Activated CD4-positive, CD25-positive, alpha-beta regulatory T cell treated with anti-CD3 and anti-CD28 coated beads, Interleukin-2, amount 50 U/mL, for 72 hours (primary cell): ENCODE measurements at places on chromosomes 12 and 14.

DNA sequence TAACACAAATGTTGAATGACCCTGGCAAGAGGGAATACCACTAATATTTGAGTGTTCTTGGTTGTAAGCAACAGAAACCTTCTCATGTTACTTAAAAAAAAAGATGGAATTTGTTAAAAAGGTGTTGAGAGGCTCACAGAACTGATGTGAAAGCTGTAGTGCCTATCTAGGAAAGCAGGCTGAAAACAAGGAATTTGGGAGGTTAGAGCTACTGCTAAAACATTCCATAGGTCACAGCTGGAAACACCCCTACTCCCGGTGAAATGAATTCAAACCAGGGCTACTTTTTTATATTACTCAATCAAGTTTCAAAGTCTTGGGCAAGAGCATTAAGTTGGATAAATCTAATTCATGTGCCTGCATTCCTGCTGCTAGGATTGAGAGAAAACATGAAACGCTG, 104.1 kb downstream of the SLC35F4 start:
- DNase-seq: no peak

DNA sequence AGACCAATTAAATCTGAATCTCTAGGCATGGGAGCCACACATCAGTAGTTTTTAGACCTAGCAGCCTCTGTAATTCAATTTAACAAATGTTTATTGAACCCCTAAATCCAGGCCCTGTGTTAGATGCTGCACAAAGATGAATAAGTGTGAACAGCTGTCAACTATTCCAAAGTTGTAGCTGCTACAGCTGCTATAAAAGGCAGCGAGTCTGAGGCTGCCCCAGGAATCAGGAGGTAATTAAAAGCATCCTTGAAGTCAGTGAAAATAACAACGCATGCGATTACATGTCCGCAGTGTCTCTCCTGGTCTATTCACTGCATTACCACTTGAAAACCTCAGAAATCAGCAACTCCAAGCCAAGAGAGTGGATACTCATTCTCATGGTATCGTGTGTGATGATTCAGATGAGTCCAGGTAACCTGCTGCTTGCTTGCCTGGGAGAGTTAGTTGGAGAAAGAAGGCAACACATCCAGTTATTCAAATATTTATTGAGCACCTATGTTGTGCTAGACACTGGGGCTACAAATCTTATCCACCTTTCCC, 34.9 kb upstream of the DDHD1 start:
- DNase-seq: no peak

GRCh38 chr14:58865514-58866281, 227.9 kb downstream of the DACT1 start:
- no peak for DNase-seq

DNA sequence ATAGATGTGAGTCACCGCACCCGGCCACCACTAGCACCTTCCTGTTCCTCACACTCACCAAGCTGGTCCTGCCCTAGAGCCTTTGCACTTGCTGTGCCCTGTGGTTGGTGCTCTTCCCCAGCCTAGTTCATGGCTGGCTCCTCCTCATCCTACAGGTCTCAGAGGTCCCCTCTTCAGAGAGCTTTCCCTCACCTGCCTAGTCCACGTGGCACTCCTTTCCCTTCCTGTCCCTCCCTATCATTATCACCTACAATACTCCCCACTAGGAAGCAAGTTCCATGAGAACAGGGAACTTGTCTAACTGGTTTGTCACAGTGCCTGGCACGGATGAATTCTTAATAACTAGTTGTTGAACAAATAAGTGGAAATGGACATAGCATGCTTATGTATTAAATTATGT, 24.0 kb upstream of the TMED10 start:
- DNase-seq: no peak

DNA sequence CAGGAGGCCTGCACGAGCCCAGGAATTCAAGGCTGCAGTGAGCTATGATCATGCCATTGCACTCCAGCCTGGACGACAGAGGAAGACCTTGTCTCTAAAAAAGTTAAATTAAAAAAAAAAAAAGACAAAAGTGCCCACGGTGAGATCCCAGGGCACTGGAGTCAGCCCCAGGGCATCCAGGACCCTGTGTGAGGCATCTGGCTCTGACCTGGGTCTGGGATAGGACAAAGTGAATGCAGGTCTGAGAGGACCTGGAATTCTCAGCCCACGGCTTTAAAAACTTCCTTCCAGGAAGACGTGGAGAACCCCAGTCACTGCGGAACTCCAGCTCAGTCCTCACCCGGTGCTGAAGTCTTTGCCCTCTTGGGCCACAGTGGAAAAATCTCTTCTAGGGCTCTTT, 33.1 kb downstream of the PHETA1 start:
- DNase-seq: no peak

- DNase-seq: no peak
Measured at GRCh38 chr12:126770188-126770587, 1496.8 kb upstream of the TMEM132C start.

- no peak for DNase-seq
Measured at GRCh38 chr12:19402743-19403431, 36.4 kb upstream of the AEBP2 start.

DNA sequence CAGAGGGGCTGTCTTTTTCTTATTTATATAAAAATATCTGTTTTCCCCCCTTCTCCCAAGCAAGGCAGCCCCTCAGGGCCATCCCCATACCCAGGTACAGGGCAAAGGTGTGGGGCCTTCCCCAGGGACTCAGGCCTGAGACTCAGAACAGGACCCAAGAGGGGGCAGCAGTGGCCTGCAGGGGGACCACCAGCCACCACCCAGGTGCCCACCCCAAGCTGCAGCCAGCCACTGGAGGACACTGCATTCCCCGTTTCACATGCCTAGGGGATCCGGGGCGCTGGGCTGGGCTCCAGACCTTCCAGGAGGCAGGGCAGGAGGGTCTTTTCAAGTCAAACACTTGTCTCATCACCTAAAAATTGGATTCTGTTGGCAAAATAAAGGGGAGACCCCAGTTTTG, 83.3 kb downstream of the SCARB1 start:
- no peak for DNase-seq

GRCh38 chr14:84750763-84751554, 779.0 kb upstream of the FLRT2 start:
- no peak for DNase-seq

GRCh38 chr12:74971201-74971600, 238.4 kb downstream of the KCNC2 start:
- no peak for DNase-seq

DNA sequence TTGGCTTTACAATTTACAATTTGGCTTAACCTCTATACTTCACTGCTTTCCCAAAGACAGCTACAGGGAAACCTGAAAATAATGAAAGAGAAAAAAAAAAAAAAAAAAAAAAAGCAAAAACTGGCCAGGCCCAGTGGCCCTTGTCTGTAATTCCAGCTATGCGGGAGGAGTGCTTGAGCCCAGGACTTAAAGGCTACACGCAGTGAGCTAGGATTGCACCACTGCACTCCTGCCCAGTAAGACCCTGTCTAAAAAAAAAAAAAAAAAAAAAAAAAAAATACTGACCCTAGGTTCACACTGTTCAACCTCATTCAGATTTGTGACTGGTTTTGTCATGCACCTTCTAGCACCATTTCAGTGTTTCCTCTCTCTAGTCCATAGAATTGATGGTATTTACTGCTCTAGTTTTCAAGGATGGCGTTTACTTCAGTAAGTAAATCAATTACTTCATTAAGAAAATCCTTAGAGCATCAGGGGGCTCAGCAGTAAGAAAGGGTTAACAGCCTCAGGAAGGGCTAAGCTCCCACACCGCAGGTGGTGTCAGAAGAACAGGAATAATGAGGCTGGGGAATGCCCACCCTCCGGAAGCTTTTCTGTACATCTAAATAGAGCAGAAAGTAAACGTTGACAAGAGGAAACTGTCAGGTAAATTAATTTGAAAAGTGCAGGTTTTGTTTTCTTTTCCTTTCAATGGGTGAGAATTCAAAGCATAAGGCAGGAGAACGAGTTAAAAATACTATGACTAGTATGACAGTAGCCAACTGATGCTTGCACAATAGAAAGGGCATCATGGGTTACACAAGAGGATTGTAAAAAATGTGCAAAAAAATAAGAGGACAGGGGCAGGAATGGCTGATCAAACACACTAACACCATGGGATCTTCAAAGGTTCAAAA, 115.0 kb upstream of the MDM1 start:
- no peak for DNase-seq

GRCh38 chr14:70894868-70895267, 12.4 kb upstream of the PCNX1 start:
- DNase-seq: no peak

- no peak for DNase-seq
Measured at GRCh38 chr12:68138480-68138879, 21.1 kb downstream of the IFNG start.

- no peak for DNase-seq
Measured at GRCh38 chr12:130959632-130960031, 5.9 kb downstream of the ADGRD1 start.

DNA sequence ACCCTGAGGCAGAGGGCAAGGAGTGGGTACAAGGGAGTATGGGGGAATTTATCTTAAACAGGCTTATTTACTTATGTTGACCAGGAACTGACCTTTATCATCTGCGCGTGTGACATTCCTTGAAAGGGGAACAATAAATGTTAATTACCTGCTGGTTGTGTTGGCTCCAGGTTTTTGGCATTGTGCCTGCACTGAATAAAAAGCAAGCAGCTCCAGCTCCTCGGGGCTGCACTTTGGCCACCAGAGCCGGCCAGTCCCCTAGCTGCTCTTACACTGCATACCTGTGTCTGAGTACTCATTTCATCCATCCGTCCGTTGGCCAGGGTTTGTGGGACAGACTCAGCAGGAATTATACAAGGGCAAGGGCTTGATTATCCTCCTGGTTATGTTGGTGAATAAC, 68.8 kb upstream of the GTF2A1 start:
- no peak for DNase-seq

- no peak for DNase-seq
Measured at GRCh38 chr14:77618381-77618970, 2.0 kb upstream of the SPTLC2 start.

DNA sequence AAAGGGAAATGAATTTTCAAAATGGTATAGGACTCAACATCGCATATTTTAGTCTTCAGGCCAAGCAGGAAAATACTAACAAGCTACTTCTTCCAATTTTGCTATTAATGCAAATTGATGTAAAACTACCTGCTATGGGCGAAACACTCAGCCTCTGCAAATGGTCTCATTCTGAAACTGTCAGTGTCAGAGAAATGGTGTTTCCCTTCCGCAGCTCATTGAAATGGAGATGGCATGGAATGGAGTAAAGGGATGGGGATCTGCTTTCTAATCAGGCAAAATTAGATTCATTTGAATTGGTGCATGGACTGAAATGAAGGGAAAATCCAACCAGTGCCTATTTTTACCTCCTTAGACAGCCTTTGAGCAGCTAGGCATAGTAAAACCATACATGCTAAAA, 80.4 kb upstream of the EEA1 start:
- DNase-seq: no peak

- no peak for DNase-seq
Measured at GRCh38 chr14:71474301-71475265, 457.6 kb upstream of the RGS6 start.

- DNase-seq: no peak
Measured at GRCh38 chr12:1692226-1692625, 1.4 kb downstream of the ADIPOR2 start.

- DNase-seq: no peak
Measured at GRCh38 chr12:92142251-92142926, 3.3 kb downstream of the BTG1 start.

DNA sequence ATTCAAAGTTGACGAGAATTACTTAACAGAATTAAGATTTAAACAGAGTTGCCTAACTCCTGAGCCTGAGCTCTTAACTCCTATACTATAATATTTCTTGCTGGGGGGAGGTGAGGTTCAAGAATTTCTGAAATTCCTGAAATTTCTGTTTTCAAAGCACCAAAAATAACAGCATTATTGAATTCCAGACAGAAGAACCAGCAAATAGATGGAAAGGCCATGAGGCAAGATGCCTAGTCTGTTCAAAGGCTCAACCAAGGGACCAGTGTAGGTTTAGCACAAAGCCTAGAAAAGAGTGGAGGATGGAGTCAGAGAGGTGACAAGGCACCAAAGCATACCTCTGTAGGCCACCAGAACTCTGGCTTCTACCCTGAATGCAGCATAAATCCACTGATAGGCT, 76.4 kb downstream of the PPP1R12A start:
- no peak for DNase-seq

GRCh38 chr14:53567236-53567780, 389.3 kb downstream of the BMP4 start:
- DNase-seq: no peak

GRCh38 chr12:119338593-119339363, 4.2 kb downstream of the CCDC60 start:
- DNase-seq: no peak

DNA sequence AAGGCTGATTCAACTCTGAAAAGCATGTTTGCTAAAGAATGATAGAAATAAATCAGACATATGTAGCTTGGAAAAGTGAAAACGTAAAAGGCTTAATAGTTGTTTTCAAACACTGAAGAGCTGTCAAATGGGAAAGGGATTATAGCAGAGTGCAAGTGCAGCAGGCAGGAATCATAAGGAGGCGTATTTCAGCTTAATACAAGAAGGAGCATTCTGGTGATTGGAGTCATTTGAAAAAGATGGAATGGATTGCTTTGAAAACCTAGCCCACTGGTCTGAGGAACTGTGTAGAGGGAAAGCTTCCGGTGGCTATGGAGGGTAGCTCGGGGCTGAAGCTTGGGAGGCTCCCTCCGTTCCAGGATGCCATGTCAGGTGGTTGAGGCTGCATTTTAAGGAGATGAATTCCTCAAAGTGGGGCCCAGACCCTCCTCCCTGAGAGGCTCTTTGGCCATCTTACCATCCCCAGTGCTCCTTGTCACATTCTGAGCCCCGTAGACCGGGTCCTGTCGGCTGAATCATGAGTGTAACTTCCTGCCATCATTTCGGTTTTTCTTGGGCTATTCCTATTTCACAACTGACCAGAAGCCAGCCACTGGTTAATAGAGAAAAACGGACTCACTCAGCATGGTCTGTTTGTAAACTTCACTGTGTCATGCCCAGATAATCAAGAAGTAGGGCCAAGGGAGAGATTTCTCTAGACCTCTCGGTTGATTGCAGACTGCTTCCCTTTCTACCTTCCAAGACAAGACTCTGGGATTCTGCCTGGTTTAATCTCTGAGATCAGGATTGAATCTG, 6.5 kb downstream of the WNT5B start:
- DNase-seq: no peak

- DNase-seq: no peak
Measured at GRCh38 chr14:74213907-74214803, 25.1 kb upstream of the VSX2 start.

DNA sequence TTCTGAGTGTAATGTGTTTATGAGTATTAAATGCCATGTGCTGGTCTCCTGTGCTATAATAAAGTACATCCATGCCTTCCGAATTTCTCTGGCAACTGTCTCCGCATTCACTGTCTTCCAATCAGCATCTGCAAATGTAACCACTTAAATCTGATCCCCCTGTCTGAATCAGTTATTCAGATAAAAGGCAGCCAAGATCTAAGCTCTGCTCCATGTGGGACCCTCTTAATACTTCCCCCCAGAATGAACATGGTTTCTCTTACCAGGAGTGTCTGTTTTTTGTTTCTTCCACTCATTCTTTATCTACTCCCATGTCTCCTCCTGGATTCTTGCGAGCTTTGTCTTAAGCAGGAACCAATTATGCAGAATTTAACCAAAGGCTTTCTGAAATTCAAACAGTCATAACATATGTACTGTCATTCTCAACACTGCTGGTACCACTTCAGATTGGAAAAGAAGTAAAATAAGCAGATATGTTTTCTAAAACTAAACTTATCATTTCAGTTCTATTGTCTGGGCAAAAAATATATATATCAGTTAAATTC, 996.7 kb upstream of the FLRT2 start:
- no peak for DNase-seq

GRCh38 chr14:68245146-68246073, 425.8 kb downstream of the RAD51B start:
- no peak for DNase-seq
